Tibial artery (tissue), 4 donors: ENCODE measurements at places on chromosomes 12 and 14.
A peak's percentile ranks its signal among the peaks of the same experiment; 100 is the strongest.

GRCh38 chr12:88630561-88630960, 50.3 kb upstream of the KITLG start:
- no peak overlapping the region for H3K27ac ChIP-seq
- no peaks in the 10 kb centered on the region for H3K36me3 ChIP-seq
- H3K27me3 ChIP-seq = no peaks in the 10 kb centered on the region
- no peaks in the 10 kb centered on the region for H3K4me1 ChIP-seq
- no peak overlapping the region for H3K4me3 ChIP-seq

GRCh38 chr14:89377544-89377943, 39.5 kb downstream of the FOXN3 start:
- no peak overlapping the region for H3K4me3 ChIP-seq
- H3K36me3 ChIP-seq = no peaks in the 10 kb centered on the region
- no peaks in the 10 kb centered on the region for H3K27me3 ChIP-seq
- H3K4me1 ChIP-seq = peaks cover 5% of the 10 kb centered on the region
- no peak for DNase-seq

DNA sequence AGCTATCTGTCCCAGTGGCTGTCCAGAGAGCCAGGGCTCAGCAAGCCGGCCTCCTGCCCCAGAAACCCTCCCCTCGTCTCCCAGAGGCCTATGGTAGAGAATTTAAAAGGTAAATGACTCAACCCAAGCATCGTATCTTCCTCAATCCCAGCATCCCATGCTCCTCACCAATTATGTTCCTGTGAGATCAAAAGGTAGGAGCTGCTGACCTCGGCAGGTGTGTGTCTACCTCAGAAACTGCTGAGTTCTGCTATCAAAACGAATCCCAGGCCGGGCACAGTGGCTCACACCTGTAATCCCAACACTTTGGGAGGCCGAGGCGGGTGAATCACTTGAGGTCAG, 49.3 kb downstream of the FOXN3 start:
- peak overlapping the region; percentile 13 for H3K27ac ChIP-seq
- no peaks in the 10 kb centered on the region for H3K4me1 ChIP-seq
- H3K27me3 ChIP-seq = no peaks in the 10 kb centered on the region
- H3K36me3 ChIP-seq = no peaks in the 10 kb centered on the region
- peak overlapping the region; percentile 33 for H3K4me3 ChIP-seq

GRCh38 chr12:66115071-66115600, 15.4 kb downstream of the LLPH start:
- no peak for DNase-seq
- H3K27ac ChIP-seq = no peak overlapping the region
- H3K4me1 ChIP-seq = peaks cover 18% of the 10 kb centered on the region
- no peak overlapping the region for H3K4me3 ChIP-seq
